ENCODE measurements at places on chromosomes 12 and 14.

GRCh38 chr12:49160399-49160798 is 28.5 kb downstream of the TUBA1A start:
- no peak for DNase-seq

DNA sequence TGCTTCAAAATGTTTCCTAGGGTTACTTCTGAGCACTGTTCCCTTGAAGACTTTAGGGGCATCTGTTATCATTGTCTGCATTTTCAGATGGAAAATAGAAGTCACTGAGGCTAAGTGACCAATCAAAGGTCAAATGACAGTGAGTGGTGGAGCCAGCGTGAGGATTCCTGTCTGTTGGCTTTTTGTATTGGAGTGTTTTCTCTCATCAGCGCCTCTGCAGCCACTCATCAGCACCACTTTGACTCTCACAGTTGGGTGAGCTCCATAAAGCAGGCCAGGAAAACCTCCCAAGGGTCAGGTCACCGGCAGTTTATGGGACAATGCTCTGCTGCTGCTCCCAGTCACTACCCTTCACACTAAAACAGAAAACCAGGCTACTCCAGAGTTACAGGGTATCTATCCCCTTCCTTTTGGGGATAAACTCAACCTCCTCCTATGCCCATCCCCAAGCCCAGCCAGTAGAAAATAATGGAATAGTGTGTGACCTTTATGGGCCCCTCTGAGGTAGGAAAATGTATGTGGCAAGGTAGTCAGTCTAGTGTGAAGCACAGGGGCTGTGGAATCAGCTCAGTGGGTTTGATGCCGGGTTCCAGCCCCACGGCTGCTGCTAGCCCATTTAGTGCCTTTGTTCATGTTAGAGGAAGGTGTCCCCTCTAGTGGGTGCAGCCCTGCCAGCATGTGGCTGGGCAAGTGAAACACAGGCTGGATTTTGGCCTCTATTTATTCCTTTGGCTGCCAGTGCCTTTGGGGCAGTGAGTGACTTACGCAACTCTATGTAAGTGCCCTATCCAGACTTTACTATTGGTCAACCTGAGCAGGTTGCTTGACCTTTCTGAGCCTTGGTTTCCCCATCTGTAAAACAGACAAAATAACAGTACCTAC is 133.8 kb upstream of the CPM start:
- DNase-seq, result no peak

DNA sequence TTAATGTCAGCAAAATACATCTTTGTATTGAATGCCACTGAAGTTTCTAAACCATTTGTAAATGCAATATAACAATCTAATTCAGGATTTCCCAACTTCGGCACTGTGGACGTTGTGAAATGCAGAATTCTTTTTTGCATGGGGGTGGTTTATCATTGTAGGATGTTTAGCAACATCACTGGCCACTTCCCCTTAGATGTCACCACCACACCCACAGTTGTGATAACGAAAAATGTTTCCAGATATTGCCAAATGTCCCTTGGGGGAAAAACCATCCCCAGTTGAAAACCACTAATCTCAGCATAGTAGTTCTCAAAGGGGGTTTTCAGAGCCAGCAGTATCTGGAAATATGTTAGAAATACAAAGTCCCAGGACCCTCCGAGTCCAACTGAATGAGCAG is 203.3 kb downstream of the NAV3 start:
- DNase-seq, result no peak

- DNase-seq, result no peak
Observed at GRCh38 chr12:77167801-77168200, 102.4 kb upstream of the E2F7 start.

- DNase-seq, result no peak
Observed at GRCh38 chr12:51205350-51205749, 12.5 kb downstream of the POU6F1 start.

DNA sequence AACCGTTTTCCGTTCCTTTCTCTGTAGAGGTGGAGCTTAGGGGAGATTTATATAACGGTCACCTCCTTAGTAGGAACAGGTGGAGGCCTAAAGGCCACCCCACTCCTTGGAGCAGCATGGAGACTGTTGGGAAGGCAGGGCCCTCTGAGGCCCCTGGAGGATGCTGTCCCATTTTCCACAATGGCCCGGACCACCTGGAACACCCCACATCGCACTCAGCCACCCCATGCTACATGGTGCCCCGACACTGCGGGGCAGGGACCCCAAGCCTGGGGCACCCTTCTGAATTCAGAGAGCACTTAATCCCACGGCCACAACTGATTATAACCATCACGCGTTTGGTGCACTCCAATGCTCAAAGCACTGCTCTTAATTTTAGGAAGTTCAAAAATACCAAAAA is 41.4 kb downstream of the C14orf132 start:
- DNase-seq, result no peak

DNA sequence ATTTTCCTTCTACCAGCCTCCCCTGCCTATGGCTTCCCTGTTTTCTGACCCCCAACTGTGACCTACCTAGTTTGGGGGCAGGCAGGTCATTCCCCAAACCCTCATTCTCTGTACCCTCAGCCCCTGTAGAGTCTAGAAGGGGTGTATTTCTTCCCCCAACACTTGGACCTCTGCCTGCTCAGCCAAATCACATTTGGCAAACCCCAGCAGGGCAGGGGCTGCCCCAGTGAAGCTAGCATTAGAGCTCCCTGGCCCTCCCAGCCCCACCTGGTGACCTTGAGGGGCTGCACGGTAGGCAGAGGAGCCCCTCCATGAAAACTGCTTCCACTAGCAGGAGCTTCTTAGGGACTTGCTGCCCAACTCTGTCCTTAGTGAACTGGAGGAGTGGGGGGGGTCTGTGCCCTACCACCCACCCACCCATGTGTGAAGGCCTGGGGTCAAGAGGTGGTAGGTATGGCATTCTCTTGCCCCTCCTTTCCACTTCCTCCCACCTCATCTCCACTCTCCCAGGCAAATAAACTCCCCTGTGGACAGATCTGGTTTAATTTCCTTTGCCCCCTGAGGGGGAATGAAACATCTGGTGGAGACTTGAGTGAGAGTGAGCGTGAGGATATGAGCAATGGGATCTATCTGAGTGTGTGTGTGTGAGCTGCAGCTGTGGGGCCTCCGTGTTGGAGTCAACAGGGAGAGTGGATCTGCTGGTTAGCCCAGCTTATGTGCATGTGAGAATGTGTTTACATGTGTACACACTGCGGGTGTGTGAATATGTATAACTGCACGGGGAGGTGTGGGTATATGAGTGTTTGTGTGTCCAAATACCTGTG is 1.6 kb downstream of the NXPH4 start:
- no peak for DNase-seq

- DNase-seq, result no peak
Observed at GRCh38 chr14:65210822-65211182, 108.5 kb upstream of the MAX start.

- no peak for DNase-seq
Observed at GRCh38 chr14:48027115-48027514, 351.7 kb upstream of the MDGA2 start.

DNA sequence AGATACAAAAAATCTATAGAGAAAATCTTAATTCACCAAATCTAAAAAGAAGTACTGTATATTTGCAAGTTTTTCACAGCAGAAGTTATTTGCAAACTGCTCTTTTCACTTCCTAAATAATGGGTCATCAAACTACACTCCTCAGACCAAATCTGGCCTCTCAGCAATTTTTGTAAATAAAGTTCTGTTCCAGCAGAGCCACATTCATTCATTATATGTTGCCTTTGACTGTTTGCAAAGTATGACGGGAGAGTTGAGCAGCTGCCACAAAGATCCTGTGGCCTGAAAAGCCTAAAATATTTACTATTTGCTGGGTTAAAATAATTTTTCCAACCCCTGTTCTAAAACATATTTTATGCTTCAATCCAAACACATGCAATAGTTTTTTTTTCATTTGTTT is 1222.3 kb upstream of the SEL1L start:
- no peak for DNase-seq

- DNase-seq, result no peak
Observed at GRCh38 chr12:31588976-31589375, 2.0 kb downstream of the DENND5B start.

GRCh38 chr14:88321692-88322503 is 1.2 kb downstream of the KCNK10 start:
- DNase-seq, result no peak

GRCh38 chr12:69136931-69137613 is 102.3 kb upstream of the CPSF6 start:
- no peak for DNase-seq

DNA sequence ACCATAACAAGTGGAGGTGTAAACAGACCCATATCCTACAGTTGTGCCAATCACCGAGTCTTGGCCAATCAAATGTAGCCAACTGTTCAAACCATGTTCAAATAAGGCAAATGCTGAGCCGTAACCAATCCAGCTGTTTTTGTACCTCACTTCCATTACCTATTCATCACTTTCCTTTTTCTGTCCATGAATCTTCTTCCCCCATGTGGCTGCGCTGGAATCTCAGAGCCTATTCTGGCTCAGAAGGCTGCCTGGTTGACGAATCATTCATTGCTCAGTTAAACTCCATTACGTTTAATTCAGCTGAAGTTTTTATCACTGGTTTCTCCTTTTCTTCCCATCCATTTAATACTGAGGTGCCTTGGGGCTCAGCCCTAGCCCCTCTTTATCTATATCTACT is 71.1 kb downstream of the TBC1D30 start:
- DNase-seq, result no peak

DNA sequence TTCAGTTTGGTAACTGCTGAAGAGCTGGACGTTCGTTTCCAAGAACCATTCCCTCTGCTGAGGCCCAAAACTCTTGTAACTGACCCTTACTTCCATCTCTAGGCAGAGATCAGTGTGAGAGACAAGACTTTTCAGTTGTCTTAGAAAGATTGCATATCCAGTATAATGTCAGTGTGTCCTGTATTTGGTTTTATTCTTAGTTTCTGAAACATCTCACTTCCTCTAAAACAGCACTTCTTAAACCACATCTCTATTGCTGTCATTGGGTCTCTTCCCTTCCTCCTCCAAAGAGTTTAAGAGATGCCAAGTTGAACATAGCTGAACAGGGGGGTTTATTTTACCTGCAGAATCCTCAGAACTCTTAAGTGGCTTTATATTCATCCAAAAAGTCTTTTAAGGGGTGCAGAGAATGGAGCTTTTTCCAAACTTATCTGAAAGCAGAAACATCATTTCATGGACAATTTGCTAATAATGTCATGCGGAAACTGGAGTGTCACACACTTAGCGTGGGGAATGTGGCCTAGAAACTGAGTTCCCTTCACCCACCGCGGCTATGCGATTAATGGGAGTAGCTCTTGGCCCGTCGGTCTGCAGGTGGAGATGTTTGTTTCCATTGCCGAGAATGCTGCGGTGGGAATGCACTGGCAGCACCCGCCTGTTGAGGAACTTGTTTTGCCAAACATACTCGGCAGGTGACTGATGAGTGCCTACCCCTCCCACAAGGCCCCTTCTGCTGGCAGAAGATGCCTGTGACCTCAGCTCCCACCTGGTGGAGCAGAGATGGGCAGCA is 148.2 kb downstream of the ADGRD1 start:
- DNase-seq, result no peak

- DNase-seq, result peak; percentile 61
Observed at GRCh38 chr12:54364413-54364812, at the start of gene GPR84. GPR84 (minus strand) TSS chr12:54364486; CDS start chr12:54363851, 635 bp downstream.

DNA sequence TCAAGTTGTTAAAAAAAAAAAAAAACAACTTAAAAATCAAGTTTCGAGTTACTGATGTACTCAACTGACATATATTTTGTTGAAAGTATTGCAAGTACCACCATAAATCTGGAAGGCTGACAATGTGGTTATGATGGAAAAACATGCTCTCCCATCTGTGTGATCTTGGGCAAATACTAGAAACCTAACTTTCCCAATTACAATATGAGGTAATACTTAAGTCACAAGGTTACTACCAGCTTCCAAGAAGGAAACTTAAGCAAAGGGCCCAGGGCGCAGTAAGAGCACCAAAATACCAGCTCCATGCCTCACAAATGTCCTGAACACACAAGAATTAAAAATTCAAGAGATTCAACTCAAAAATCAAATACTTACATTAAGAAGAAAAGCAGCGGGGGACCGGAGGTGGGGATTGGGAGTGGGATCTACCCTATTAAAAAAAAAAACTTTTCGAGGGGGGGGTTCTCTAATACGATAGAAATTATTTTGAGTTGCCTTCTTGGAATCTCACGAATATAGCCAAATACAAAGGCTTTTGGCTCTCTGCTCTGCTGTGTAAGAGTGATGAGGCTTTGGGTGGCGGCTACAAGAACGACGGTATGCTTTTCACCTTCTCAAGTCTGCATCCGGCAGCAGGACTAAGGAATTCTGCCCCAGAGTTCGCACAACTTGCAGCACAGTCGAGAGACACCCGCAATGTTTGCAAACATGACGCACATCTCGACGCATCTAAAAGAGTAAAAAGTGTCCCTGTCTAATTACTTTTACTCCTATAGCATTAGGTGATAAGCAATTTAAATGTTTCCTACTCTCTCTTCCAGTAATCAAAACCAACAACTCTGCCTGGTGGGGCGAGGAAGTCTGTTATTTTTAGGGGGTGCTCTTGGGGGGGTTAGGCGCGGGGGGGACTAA is 1.1 kb downstream of the SAV1 start:
- no peak for DNase-seq

GRCh38 chr14:73680821-73681220 is 33.4 kb downstream of the PNMA1 start:
- no peak for DNase-seq

GRCh38 chr14:55139141-55139540 is 10.1 kb downstream of the LGALS3 start:
- DNase-seq, result no peak

DNA sequence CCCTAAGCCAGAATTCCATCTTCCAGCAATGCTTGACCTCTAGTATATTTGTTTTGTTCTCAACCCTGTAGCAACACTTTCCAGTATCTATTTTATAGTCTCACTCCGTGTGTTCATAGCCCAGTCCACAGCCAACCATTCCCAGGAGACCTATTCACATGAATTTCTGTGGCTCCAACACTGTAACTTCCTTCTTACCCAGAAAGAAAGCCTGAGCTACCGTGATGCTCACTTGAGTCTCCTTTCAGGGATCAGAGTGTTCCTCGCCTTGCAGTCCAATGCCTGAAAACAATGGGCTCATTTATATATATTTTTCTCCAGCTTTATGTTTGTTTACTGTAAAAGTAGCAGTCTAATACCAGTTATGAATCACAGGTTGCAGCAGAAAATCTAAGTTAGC is 645.0 kb upstream of the NOVA1 start:
- DNase-seq, result no peak

DNA sequence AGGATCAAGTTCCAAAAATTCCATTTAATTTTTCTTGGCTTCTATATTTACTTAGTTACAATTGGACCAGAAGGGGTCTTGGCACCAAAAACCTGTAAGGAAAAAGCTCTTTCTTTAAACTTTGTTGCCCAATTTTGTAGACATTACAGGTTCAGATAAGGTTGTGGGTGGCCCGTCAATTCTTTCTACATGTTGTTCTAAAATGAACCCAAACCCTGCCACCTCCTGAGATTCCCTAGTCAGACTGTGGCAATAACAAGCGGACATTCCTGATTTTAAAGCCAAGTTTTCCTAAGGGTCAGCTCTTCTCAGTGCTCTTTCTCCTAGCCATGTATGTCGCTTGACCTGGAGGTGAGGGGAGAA is 45.0 kb upstream of the GSG1 start:
- DNase-seq, result no peak

- no peak for DNase-seq
Observed at GRCh38 chr12:87529413-87529812, 499.8 kb downstream of the C12orf50 start.

- no peak for DNase-seq
Observed at GRCh38 chr12:89770391-89770790, 61.8 kb upstream of the ATP2B1 start.

- DNase-seq, result no peak
Observed at GRCh38 chr12:16359512-16360491, 12.4 kb downstream of the MGST1 start.

Measured in stimulated activated effector memory CD8-positive, alpha-beta T cell treated with anti-CD3 and anti-CD28 coated beads, Interleukin-12 subunit alpha, Interleukin-12 subunit beta, amount 100 ng/mL, for 72 hours (primary cell).